ENCODE measurements at places on chromosomes 13 and 19. TPM values are rescaled to one million over a fixed set of nuclear protein-coding genes. Genes with fewer than 3 reads are reported as not detected.

DNA sequence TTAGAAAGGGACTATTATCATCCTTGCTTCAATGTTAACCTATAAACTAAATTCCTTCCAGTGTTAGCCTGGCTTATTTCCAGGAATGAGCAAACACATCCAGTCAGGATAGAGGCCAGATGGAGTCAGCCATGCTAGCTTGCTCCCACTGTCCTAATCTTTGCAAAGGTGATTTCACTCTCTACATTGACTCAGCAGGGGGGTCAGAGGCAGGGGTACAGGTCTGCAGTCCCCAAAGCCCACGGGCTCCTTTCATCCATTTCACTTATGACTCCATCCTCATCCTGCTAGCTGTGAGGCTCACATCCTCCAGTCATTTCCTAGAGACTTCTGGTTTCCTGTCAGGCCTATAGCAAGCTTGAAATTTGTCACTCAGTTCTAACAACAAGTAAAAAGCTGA lies 63.4 kb upstream of the CEACAM8 start:
- H3K4me1 ChIP-seq, result no peaks in the 10 kb centered on the region
- H3K36me3 ChIP-seq, result no peaks in the 10 kb centered on the region
- DNase-seq, result no peak
- no peak overlapping the region for H3K27ac ChIP-seq
- no peak overlapping the region for H3K4me3 ChIP-seq
- peaks cover 14% of the 10 kb centered on the region for H3K27me3 ChIP-seq

DNA sequence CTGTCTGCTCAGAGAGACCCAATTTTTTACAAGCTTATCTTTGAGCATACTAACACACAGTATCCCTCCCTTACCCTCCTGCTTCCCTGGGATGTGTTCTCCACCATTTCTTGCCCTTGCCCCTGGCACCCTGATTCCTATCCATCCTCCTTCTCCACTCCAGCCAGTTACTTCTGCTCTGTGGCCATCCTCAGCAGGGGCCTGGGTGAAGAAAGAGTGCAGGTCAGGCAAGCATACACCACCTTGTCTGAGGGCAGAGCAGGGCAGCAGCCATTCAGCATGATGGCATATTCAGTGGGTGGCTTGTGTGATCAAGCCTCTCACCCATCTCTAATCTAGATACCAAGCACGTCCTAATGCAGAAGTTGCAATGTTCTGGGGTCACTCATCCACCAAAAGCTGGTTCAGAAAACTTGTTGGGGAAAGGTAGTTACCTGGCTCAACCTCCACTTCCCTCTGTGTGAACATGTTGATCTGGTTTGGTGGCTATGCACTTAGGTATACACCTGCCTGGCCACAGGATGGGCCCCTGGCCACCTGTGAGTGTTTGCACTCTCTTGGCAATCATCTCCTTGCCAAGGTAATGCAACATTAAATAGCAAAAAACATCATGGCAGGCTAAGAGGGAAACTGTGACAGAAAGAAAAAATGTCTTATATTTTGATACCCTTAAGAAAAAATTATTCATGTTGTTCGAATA lies 900.3 kb upstream of the MIR17HG start:
- no peaks in the 10 kb centered on the region for H3K36me3 ChIP-seq
- no peak overlapping the region for H3K4me3 ChIP-seq
- no peaks in the 10 kb centered on the region for H3K27me3 ChIP-seq
- no peak for DNase-seq

C19orf73 gene
- 1.0 TPM for total RNA-seq

- no peak for DNase-seq
- H3K36me3 ChIP-seq, result no peaks in the 10 kb centered on the region
- H3K4me3 ChIP-seq, result no peak overlapping the region
- no peaks in the 10 kb centered on the region for H3K4me1 ChIP-seq
- no peak overlapping the region for H3K27ac ChIP-seq
Measured at GRCh38 chr13:102309110-102309509, 92.7 kb downstream of the FGF14 start.

DNA sequence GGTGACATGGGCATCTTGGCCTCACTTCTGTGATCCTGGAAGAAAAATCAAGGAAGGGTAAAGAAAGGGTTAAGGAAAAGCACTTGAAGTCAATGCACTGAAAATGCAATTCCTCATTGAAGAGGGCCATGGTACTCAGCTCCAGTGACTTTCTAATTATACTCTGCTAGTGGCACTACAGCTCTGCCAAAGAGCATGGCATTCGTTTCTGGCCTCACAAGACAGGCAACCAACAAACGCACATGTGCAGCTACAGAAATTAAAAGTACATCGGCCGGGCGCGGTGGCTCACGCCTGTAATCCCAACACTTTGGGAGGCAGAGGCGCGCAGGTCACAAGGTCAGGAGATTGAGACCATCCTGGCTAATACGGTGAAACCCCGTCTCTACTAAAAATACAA lies 21.8 kb downstream of the SACS start:
- no peaks in the 10 kb centered on the region for H3K4me1 ChIP-seq
- DNase-seq, result no peak
- no peaks in the 10 kb centered on the region for H3K36me3 ChIP-seq
- H3K4me3 ChIP-seq, result no peak overlapping the region
- H3K27me3 ChIP-seq, result peaks cover 21% of the 10 kb centered on the region

GRCh38 chr13:33514362-33514761 lies 228.8 kb upstream of the STARD13 start:
- no peaks in the 10 kb centered on the region for H3K4me1 ChIP-seq
- H3K27ac ChIP-seq, result no peak overlapping the region
- no peak for DNase-seq
- no peak overlapping the region for H3K4me3 ChIP-seq
- no peaks in the 10 kb centered on the region for H3K36me3 ChIP-seq

GRCh38 chr13:100957741-100958140 lies 283.1 kb upstream of the TMTC4 start:
- H3K27ac ChIP-seq, result no peak overlapping the region
- no peaks in the 10 kb centered on the region for H3K27me3 ChIP-seq

DNA sequence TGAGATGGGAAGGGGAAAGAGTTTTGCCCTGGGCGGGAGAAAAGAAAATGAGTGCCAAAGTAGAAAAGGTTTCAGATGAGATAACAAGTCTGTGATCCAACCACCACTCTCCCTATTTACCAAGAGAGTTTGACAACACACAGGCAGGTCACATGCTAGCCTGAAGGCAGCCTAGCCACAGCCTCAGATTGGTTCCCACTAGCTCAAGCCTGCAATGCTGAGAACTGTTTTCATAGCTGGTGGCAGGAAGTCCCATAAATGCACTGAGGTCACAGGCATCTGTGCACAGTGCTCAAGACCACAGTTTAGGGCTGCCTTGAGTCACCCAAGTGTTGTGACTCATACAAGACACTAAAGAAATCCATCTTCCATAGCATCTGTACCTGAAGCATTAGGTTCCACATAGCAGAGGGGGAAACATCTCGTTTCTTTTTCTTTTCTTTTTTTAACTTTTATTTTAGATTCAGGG lies 18.5 kb upstream of the POP4 start:
- peaks cover 20% of the 10 kb centered on the region for H3K4me1 ChIP-seq
- no peaks in the 10 kb centered on the region for H3K36me3 ChIP-seq
- DNase-seq, result peak; percentile 73
- H3K27me3 ChIP-seq, result peaks cover 20% of the 10 kb centered on the region
- peak overlapping the region; percentile 68 for H3K27ac ChIP-seq

ZNF585A gene
- 9.1 TPM for total RNA-seq

DNA sequence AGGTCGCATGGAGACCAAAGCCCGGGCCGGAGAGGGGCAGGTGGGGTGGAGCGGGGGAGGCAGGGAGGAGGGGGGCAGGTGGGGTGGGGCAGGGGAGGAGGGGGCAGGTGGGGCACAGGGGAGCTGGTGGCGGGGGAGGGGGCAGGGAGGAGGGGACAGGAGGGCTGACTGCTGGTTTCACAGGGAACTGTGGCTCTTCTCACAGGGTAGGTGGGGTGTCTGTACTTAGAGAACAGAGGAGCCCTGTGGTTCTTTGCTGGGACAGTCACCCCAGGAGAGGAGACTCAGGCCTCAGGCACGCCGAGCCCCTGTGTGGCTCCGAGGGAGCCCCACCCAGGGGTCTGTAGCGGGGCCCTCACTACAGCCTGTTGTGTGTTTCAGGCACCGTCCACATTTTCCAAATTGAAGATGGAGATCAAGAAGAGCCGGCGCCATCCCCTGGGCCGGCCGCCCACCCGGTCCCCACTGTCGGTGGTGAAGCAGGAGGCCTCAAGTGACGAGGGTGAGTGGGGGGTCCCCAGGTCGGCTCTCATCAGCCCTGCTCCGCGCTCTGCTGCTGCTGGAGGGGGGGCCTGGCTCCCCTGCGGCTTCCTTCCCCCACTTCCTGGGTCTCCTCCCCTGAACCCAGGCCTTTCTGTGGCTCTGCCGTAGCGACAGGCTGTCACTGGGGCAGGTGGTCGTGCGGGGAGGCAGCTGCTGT lies 162.7 kb downstream of the KDM4B start:
- H3K27me3 ChIP-seq, result no peaks in the 10 kb centered on the region
- H3K4me1 ChIP-seq, result peaks cover 21% of the 10 kb centered on the region
- peaks cover 18% of the 10 kb centered on the region for H3K36me3 ChIP-seq
- peak overlapping the region; percentile 89 for H3K4me3 ChIP-seq
- DNase-seq, result peak; percentile 36

UPF1 gene
- 84.6 TPM for total RNA-seq

DNA sequence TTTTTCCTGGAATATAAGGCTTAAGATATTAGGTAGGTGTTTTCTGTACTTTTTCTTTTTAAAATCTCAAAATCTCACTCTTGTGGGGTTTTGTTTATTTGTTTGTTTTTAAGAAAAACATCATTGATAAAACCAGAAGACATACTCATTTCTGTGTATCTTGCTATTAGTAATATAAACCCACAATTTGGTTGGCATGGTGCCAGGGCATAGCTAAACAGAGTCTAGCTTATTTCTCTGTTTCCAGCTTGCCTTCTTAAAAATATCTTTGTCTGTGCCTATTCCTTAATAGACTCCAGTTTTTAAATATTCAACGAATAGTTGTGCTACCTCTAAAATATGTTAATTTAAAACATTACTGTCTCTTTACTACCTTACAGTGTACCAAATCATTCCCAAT lies 1121.9 kb upstream of the PCDH20 start:
- H3K36me3 ChIP-seq, result no peaks in the 10 kb centered on the region
- H3K27ac ChIP-seq, result no peak overlapping the region
- no peaks in the 10 kb centered on the region for H3K27me3 ChIP-seq
- H3K4me1 ChIP-seq, result no peaks in the 10 kb centered on the region

DNA sequence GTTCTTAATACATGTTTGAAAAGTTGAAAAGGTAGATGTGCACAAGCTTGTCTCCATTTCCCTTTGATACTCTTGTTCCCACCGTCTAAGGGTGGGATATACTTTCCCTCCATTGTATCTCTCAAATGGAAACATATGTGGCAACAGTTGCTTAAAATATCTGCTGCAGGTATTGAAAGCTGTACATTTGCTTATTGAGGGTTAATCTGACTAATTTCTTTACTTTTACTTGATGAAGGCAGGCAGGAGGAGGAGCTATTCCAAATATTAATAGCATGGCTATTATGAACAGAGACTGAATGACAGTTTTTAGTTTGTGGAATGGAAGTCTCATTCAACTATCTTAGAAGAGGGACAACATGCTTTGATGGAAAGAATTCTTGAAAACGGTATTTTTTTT lies 103.8 kb downstream of the SLC10A2 start:
- H3K4me1 ChIP-seq, result no peaks in the 10 kb centered on the region
- H3K36me3 ChIP-seq, result no peaks in the 10 kb centered on the region
- H3K27me3 ChIP-seq, result peaks cover 23% of the 10 kb centered on the region
- H3K4me3 ChIP-seq, result no peak overlapping the region
- no peak for DNase-seq

GRCh38 chr13:46606970-46607369 lies 54.0 kb downstream of the LRCH1 start:
- H3K4me1 ChIP-seq, result peaks cover 63% of the 10 kb centered on the region
- H3K4me3 ChIP-seq, result no peak overlapping the region
- no peaks in the 10 kb centered on the region for H3K27me3 ChIP-seq

DNA sequence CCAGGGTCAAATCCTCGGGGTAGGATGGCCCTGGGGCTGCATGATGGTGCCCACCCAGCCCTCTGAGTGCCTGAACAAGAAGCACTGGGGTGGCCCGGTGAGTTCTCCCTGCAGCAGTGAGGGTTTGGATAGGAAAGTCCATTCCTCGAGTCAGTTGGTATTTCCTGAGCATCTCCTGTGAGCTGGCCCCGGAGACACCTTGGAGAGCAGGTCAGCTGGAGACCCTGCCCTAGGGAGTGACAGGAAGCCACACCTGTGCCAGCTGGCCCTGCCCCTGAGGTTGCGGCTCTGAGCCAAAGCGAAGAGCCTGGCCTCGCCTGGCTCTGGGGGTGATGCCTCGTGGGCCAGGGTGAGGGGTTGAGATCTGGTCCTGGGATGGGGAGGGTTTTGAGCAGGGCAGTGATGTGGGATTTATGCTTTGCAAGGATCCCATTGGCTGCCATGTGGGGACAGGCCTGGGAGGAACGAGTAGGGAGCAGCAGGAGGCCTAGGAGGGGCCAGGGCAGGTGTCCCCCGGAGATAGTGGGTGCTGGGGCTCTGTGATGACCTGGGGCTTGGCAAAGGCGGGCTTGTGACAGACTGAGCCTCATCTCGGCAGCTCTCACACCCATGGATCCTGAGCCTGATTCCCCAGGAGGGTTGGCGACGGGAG lies 16.0 kb downstream of the CRTC1 start:
- no peaks in the 10 kb centered on the region for H3K27me3 ChIP-seq
- DNase-seq, result no peak
- H3K36me3 ChIP-seq, result no peaks in the 10 kb centered on the region
- H3K4me1 ChIP-seq, result peaks cover 31% of the 10 kb centered on the region
- H3K27ac ChIP-seq, result peak overlapping the region; percentile 50

DNA sequence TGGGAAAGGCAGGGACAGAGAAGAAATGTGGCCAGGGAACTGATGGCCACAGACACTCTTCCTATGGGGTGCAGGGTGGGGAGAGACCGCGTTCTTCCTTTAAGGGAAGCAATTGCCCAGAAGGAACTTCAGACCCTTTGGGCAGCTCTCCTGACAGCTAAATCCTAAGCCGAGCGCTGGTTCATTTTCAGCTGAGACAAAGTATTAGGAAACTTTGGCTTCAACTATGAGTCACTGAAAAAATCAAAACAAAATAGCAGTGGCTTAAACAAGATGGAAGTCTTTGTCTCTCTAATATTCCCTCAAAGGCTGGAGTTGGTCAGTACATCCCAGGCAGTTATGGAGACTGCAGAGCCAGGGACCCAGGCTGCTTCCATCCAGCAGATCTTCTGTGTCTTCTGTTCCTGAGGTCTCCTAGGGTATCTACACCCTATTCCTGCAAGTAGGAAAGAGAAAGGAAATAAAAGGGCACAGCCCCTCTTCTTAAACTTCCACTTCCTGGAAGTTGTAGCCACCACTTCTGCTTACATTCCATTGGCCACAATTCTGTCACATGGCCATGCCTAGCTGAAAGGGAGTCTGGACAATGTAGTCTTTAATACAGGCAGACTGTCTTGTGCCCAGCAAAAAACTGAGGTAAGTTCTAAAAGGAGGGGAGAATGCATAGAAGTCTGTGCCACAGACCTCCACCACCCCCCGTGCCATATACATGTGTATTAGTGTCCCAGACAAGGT lies 163.5 kb downstream of the KATNAL1 start:
- H3K4me1 ChIP-seq, result peaks cover 41% of the 10 kb centered on the region
- H3K4me3 ChIP-seq, result no peak overlapping the region
- no peaks in the 10 kb centered on the region for H3K27me3 ChIP-seq
- no peak for DNase-seq
- H3K36me3 ChIP-seq, result peaks cover 3% of the 10 kb centered on the region
